ENCODE measurements at places on chromosomes 13 and 19. TPM values are rescaled to one million over a fixed set of nuclear protein-coding genes. Genes with fewer than 3 reads are reported as not detected.

Gene PGLYRP1
- total RNA-seq = 4.3 TPM

Gene KLK10
- total RNA-seq = 0.42 TPM

- H3K36me3 ChIP-seq = no peaks in the 10 kb centered on the region
- H3K27ac ChIP-seq = no peak overlapping the region
- H3K27me3 ChIP-seq = no peaks in the 10 kb centered on the region
- no peak for DNase-seq
- H3K4me1 ChIP-seq = no peaks in the 10 kb centered on the region
Observed at GRCh38 chr13:65479692-65480091, 1750.4 kb downstream of the PCDH9 start.

DNA sequence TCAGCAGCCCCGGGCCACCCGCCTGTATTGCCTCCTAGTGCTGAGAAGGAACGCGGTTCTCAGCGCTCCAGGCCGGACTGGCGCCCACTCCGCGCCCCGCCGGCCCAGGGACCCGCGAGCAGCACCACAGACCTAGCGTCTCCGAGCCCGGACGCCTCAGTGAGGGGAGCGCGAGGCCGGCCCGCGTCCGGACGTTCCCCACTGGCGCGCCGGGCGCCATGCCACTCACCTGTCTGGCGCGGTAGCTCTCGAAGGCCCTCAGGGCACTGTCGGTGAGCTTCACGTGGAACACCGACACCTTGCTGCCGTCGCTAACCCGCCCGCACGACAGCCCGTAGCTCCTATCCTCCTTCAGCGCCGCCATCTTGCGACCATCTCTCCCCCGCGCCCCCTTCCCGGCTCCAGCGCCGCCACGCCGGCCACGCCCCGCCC lies at the start of gene ELL:
Gene ELL (minus strand): TSS at position 379 of the 432 bp plus-strand sequence. CDS start 15 bp downstream, at position 364.
- peaks cover 19% of the 10 kb centered on the region for H3K4me1 ChIP-seq
- H3K36me3 ChIP-seq = no peaks in the 10 kb centered on the region
- no peaks in the 10 kb centered on the region for H3K27me3 ChIP-seq
- DNase-seq = no peak
- H3K4me3 ChIP-seq = peak within 1 kb of the TSS; percentile 87
- peak within 1 kb of the TSS; percentile 87 for H3K27ac ChIP-seq

Data from thymus (tissue), 14 donors.